ENCODE measurements at places on chromosomes 16 and 17.

DNA sequence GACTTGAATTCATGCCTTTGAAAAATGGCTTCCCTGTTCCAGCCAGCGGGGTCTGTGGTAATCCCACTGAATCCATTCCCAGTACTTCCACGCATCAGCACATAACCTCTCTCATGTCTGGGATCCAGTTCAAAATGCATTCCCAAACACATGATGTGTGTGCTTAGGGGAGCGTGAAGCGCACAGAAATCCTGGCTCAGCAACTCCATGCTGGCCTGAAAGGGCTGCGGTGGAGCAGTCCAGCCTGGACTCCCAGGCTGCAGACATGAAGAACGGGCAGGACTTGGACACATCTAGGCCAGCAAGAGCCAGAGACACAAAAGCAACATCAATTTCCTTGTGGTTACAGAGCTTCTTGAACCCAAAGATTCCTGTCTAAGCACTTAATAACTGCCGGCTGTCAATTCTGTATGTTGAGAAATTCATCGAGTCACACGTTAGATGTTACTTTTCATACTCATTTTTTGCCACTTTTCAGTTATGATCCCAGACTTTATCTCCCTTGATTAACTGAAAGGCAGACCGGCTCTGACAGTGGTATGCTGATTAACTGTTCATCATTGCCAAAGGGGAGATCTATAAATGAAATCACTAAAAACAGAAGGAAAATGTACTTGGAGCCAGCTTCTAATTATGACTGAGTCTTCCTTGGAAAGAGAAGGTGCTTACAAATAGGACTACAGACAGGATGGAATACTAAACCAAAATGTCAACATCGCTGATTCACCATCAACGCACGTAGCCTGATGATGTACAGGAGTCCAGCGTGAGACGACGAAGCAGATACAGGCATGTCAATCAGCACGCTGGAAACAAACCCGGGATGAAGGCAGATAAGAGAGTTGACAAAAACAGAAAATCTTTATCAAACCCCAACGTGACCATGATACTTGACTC, 23.0 kb downstream of the NSMCE1 start:
- DNase-seq = no peak

DNA sequence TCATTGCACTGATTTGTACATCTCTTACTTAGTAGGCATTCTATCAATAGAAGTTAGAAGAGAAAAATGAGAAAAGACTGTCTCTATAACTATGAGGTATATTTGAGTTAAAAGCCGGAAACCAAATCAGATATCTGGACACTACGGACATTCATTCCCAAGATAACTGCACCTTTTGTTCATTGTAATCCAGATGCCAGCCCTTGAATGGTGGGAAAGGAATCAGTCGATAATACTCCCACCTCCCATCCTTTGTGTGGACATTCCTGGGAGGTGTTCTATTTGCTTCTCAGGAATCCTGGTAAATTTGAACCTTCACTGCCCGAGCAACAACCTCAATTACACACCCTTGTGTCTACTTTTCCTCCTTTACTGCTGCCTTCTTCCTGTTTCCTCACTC, 225.2 kb downstream of the CHD9NB start:
- DNase-seq = no peak

- no peak for DNase-seq
Measured at GRCh38 chr16:19578378-19578971, 23.0 kb downstream of the VPS35L start.

DNA sequence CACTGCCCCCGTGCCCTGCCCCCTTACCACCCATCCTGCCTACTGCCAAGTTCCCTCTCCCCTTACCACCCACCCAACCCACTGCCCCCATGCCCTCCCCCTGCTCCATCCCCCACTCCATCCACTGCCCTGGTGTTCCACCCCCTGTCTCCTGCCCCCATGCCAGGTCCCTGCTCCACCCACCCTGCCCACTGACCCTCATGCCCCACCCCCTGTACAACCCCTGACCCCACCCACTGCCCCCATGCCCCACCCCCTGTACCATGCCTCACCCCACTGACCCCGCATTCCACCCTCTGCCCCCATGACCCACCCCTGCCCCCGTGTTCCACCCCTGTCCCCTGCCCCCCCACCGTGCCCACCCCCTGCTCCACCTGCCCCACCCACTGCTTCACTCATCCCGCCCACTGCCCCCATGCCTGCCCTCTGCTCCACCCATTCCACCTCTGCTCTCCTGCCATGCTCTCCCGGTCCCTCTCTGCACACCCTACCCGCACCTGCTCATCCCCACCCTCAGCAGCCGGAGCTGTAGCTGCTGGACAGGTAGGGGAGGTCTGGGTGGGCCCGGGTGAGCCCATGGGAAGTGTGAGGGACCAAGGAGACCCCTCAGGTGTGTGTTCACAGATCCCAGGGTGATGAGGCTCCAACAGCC, 7.4 kb upstream of the FN3KRP start:
- no peak for DNase-seq

GRCh38 chr17:40460968-40461731, 17.9 kb downstream of the IGFBP4 start:
- DNase-seq = no peak

DNA sequence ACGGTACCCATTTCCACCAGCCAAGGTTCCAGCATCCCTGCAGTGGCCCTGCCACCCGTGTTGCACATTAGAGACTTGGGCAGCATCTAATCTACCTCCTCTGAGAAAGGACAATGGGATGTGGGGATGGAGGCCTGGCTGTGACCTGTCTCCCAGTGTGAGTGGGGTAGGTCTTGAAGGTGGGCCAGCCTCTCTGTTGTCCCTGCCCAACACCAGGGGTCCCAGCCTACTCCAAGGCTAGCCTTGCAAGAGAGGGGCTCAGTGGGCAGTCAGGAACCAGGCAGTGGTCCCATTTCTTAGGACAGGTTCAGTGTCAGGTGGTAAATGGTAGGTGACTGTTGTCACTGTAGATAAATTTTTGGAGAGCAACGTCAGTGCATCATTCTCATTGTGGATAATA, 384.5 kb downstream of the SNX29 start:
- DNase-seq = no peak

- no peak for DNase-seq
Measured at GRCh38 chr17:11047228-11047627, 193.8 kb upstream of the SHISA6 start.

- DNase-seq = no peak
Measured at GRCh38 chr17:2964831-2965230, 98.6 kb downstream of the OR1D5 start.

- DNase-seq = no peak
Measured at GRCh38 chr17:8946071-8946470, 19.4 kb downstream of the PIK3R5 start.

- DNase-seq = no peak
Measured at GRCh38 chr16:61887903-61888302, 148.3 kb downstream of the CDH8 start.

GRCh38 chr17:34571428-34572130, 7.8 kb upstream of the TMEM132E start:
- DNase-seq = no peak

- DNase-seq = no peak
Measured at GRCh38 chr17:34670618-34671017, 91.2 kb downstream of the TMEM132E start.

DNA sequence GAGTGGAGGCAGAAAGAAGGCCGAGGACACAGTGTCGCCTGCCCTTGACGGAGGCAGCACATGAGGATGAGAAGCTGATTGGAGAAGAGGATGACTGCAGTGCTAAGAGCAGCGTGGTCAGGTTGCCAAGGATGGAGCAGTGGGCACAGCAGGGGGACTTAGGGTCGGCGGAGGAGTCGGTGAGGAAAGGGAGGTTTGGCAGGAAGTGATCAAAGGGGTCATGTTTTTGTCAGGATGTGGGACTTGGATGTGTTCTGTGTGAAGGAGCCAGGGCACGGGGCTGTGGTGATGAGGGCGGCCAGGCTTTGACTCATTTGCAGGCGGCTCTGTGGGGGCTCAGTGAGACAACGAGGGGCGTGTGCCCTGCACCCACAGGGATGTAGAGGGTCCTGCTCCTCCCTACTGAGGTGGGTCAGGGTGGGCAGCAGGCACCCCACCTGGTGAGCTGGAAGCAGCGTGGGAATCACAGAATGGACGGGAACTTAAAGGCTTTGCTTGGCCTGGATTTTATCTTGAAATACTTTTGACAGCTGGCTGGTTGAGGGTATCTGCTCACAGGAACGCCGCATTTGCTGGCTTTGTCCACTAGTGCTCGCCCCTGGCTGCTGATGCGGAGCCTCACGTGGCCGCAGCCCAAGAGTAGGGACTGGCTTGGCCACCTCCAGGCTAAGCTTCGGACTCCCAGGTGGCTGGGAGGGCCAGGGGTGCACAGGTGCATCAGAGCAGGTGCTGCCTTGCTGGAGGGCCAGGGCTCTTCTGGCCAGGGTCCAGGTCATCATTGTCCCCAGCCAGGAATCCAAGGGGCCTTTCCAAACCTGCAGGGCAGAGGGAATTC, 6.0 kb downstream of the MPG start:
- no peak for DNase-seq

- no peak for DNase-seq
Measured at GRCh38 chr17:76479515-76480060, 12.2 kb downstream of the AANAT start.

- DNase-seq = no peak
Measured at GRCh38 chr17:76104140-76104895, 731 bp upstream of the EXOC7 start.

- no peak for DNase-seq
Measured at GRCh38 chr17:2406903-2407790, 6.3 kb upstream of the MNT start.

DNA sequence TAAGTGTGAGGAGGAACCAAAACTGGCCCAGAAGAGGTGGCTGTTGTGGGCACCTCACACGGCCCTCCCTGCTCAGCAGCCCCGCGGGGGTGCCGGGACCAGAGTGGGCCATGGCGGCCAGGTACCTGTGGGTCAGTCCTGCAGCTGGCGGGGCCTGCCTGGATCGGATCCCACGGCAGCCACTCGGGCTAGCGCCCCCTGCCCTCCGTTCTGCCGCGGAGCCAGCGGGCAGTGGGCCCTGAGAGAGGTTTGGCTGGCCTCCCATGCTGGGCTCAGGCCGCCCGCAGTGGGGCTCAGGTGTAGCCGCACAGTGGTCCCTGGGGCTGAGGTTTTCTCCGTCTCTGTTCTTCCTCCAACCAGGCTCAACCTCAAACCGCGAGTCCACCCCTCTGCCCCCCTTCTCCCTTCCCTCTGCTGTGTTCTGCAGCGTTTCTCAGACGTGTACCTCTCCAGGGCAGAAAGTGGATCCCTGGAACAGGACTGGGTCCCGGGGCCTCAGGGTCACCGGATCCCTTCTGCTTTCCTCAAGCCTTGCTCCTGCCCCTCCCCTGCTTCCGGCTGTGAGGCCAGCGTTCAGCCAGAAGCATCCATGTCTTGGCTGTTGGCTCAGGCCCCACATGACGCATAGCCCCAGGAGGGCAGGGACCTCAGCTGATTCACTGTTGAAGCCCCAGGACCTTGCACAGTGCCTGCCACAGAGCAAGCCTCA, 28.6 kb upstream of the ITGA3 start:
- DNase-seq = no peak

- DNase-seq = no peak
Measured at GRCh38 chr16:17204206-17204605, 266.6 kb downstream of the XYLT1 start.

DNA sequence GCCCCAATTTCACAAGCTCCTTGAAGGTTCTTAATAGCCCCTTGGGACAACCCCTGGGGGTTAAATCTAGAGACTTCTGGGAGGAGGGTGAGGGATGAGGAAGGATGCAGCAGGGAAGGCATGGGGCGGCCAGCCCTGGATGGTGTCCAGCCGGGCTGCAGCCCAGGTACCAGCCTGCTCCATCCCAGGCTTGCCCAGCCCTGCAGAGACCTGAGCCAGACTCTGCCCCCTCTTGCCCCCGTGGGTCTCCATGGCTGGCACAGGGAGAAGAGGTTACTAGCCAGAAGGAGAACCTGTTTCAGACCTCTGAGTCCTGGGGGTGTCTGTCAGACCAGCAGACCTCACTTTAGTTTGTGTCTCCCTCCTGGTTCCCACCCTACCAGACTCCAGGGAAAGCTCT, 8.5 kb downstream of the NHERF1 start:
- no peak for DNase-seq

GRCh38 chr17:36731811-36732210, 130.4 kb downstream of the MRM1 start:
- DNase-seq = no peak

DNA sequence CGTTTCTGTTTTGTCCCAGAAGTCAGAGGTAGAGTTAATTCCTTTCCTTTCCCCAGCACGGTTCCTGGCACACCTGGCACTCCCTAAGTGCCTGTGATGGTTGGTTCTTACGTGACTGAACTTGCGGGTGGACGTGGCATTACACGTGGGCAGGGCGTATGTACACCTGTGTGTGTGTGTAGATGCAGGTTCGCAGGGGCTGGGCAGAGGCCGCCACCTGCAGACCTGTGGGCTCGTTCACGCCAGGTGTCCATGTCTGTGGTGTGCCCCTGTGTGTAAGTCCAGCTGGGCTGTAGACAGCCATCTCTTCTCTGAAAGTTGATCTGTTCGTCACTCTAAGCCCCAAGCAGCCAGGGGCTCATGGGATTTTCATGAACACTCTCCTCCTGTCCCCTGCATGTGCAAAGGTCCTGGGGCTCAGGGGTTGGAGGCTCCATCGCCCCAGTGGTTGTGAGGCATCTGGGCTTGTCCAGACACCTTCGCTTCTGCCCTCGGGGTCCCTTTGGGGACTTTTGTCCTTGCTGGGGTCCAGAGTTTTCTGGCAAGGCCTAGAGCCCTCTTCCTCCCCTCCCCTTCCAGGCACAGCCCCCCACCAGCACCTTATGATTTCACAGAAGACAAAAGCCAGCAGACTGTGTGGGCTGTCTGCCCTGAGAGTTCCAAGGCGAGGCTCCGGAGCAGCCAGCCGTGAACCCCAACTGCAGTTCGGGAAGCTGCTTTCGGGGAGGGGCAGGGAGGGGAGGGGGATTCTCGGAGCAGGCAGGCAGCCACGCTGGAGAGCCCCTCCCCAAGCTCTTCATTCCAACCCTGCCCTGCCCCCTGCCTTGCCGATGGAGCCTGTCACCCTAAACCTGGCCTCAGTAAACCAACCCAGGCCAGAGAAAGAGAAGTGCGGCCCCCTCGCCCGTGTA, 5.4 kb upstream of the FSCN2 start:
- no peak for DNase-seq

DNA sequence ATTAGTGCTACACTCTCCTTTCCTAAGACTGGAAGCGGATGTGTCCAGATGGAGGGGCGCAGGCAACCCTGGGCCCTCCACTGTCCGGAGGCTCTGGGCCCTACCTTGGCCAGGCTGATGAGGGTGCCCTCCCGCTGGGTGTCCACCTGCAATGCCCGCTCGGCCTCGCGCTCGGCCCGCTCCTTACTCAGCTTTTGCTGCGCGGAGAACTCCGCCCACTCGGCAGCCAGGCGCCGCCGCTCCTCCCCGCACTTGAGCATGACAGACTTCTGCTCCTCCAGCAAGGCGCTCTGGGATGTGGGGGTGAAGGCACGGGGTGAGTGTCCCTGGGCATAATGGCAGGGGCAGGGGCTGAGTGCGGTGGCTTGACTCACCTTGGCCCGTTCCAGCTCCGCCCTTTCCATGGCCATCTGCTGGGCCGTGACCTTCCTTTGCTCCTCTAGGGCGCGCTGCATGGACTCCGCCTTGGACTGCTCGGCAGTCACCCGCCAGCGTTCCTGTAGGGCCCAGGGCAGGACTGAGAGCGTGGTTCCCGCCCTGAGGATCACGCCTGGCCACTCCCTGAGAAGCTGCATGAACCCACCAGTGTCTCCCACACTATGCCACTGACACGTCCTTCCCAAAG, 10.1 kb upstream of the MRPL38 start:
- DNase-seq = no peak
